ENCODE measurements at places on chromosomes 7 and 10. TPM values are rescaled to one million over a fixed set of nuclear protein-coding genes. Genes with fewer than 3 reads are reported as not detected.

SYNPO2L gene
- total RNA-seq = 0.11 TPM

GNG11 gene
- total RNA-seq = 18.4 TPM

HOXA10 gene
- total RNA-seq = not detected

NDUFB8 gene
- total RNA-seq = 122 TPM

ARHGAP22 gene
- 4.9 TPM for total RNA-seq

RSPH10B2 gene
- 5.2 TPM for total RNA-seq

MYL10 gene
- total RNA-seq = not detected

TMEM270 gene
- 1.1 TPM for total RNA-seq

CDHR1 gene
- 0.17 TPM for total RNA-seq
